ENCODE measurements at places on chromosomes 1 and 21.

- no peak for DNase-seq
These were observed 52.0 kb downstream of the S100B start for GRCh38 chr21:46552865-46553379.

GRCh38 chr1:119209596-119210295 is 69.3 kb upstream of the WARS2 start:
- DNase-seq, result no peak

DNA sequence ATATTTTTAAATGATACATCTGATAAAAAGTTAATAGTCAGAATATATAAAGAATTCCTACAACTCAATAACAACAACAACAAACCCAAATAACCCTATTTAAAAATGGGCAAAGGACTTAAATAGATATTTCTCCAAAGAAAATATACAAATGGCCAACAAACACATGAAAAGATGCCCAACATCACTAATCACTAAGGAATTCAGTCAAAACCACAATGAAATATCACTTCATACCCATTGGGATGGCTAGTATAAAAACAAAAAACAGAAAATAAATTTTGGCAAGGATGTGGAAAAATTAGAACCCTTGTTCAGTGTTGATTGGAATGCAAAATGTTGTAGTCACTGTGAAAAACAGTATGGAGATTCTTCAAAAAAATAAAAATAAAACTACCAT is 184.8 kb upstream of the RAB4A start:
- no peak for DNase-seq

DNA sequence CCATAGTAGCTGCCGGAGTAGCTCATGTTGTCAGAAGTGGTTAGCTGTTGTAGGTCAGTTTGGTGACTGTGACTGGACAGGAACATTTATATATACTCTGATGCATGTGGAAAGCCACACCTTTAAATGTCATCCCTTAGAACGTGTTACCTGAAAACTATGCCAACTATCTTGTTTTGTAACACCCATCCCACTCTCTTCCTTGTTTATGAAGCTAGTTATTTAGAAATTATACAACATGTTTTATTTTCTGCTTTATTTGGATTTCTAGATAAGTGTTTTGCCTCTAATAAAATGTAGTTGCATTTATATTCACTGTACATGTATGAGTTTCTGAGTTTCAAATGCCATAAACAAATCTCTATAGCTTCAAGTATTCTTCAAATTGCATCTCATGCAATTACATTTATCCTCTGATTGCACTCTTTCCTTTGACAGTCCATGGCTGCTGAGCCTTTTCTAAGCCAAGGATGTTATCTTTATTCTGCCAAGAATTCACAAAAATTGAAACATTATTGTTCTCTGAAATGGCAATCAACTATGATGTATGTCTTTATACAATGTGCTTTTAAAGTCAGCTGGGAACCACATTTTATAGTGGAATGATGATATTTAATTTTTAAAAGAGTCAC is at the start of gene KRTAP19-7:
TSS of gene KRTAP19-7 (minus strand) at position 51 of the 632 bp plus-strand sequence. CDS start at position 26, 25 bp downstream.
- DNase-seq, result no peak

GRCh38 chr1:93723110-93723509 is 41.5 kb upstream of the BCAR3 start:
- DNase-seq, result no peak

- no peak for DNase-seq
These were observed 12.6 kb upstream of the LMNA start for GRCh38 chr1:156101880-156102279.

DNA sequence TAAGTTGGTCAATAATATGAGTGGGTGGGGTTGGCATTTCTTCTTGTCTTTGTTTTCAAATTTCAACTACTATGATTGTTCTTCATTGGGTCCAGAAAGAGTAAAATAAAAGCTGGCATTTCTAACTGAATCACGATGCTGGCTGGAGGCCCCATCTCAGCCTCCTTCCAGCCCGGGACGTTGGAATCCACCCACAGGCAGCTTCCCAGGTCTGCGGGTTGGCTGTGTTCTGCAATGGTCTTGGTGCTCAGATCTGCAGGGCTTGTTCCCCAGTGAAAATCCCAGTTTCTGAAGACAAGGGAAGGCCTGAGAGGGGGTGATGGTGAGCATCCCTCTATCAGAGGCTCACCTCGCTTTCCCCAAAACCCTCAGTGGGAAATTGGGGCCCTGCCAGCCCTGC is 54.7 kb upstream of the ARHGEF16 start:
- DNase-seq, result no peak

GRCh38 chr1:77831566-77831965 is 52.1 kb downstream of the MIGA1 start:
- no peak for DNase-seq

GRCh38 chr1:191284175-191284574 is 806.5 kb upstream of the BRINP3 start:
- no peak for DNase-seq

DNA sequence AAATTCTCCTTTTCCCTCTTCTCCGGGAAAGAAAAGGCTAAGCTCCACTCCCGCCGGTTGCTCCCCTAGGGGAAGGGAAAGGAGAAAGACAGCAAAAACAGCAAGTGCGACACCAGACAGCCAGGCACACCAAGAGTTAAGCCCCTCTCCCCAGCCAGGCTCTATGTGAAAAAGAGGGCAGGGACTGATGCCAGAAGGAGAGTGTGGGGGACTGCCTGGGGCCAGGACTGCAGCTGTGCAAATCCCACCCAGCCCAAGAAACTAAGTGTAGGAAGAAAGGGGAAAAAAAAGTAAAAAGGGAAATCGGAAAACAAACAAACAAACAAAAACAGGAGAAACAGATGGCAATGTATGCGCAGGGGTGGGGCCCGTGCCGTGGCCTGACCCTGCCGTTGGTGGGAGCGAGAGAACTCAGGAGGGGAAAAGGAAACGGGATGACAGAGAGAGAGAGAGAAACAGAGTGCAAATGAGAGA is 27.7 kb upstream of the FMO1 start:
- no peak for DNase-seq

All from NCI-H526 treated with DMSO at 0.1 percent for 48 hours (cell line).